Lung microvascular endothelial cell (primary cell): ENCODE measurements at places on chromosomes 6 and 20. TPM values are rescaled to one million over a fixed set of nuclear protein-coding genes. Genes with fewer than 3 reads are reported as not detected.

GRCh38 chr6:109441069-109441816, 719 bp downstream of the SMPD2 start:
- DNase-seq, result peak; percentile 58

DNA sequence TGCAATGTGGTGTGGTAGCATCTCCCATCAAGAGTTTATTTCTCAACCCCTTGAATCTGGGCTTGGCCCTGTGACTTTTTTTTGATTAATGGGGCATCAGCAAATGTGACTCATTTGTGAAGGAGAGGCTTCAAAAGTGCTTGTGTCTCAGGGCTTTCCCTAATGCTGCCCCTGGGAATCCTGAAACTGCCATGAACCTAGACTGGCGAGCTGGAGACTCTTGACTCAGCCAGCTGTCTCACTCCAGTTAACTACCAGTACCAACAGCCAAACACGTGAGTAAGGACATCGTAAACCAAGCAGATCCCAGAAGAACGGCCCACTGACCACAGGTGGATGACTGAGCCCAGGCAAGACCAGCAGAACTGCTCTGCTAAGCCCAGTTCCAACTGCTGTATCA, 72.8 kb upstream of the ADTRP start:
- DNase-seq, result peak; percentile 20

DNA sequence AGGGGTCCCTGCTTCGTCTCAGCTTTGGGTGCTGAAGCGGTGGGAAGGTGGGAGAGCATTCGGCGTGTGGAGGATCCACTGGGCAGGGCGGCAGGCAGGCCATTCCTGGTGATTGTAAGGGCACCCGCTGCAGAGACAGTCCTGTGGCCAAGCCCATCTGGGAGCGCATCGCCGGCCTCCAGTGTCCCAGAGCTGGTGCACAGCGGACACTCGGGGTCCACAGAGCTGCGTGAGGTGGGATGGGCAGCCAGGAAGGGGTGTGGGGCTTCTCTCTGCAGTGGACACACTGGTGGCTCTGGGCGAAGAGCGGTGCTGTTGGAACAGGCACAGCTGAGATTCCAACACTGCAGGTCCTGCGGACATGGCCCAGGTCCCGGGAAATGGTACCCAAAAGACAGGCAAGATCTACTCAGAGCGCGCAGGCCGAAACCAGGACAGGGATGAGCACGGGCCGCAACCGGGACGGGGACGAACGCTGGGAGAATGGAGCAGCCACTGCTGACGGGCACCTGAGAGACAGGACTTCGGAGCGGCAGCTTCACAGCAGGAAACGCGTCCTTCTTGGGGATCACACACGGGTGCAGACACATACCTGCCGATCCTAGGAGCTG, 188.2 kb downstream of the ERMARD start:
- no peak for DNase-seq

DNA sequence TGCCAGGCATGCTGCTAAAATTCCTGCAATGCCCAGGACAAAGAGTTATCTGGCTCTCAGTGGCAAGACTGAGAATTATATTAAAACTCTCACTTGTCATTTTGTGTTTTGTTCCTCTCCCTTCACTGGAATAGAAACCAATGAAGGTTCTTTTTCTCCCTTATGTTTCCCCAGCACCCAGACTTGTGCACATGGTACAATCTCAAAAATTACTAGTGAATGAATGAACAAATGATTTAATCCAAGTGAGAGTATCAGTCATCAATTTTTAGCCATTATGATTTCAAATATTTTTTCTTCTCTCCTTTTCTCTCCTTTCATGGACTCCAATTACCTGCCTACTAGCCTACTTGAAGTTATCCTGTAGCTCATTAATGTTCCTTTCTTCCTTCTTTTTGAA, 70.1 kb downstream of the BCAS1 start:
- DNase-seq, result no peak

The SLC26A8 gene
- not detected in 2 replicates for total RNA-seq
